Nucleus accumbens (tissue), 56 donors: ENCODE measurements at places on chromosomes 2 and 18.

DNA sequence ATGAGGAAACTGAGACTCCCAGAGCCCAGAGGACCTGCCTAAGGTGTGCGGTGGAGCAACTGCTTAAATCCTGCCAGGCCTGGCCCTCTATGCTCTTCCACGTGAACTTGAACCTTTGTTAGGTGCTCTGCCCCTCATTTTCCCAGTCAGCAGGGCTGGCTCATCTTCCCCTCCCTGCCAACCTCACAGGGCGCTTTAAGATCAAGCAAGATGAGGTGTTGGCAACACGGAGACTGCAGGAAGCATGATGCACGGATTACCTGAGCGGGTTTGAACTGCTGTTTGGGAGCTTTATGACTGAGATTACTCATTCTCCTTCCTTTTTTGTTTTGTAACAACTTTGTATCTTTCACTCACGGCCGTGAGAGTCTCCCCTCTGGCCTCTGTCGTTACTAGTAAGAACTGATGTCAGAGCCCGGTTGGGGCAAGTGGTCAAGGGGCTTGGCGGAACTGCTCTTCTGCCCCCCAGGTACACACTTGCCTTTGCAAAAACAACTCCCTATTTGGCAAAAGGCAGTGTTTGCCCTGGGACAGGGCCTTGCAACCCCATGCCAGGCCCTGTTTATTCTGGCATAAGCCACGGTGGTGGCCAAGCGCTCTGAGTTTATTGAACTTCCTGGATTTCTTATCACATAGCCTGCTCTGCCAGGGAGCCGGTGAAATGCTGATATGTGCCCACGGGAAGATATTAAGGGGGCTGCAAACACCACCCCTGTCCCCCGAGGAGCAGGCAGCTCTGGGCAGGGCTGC, 127.8 kb downstream of the INHBB start:
- DNase-seq: no peak

GRCh38 chr2:175744000-175744399, 258.1 kb downstream of the LNPK start:
- DNase-seq: no peak

- DNase-seq: no peak
These were observed 200.5 kb downstream of the TNS1 start for GRCh38 chr2:217802266-217802665.

DNA sequence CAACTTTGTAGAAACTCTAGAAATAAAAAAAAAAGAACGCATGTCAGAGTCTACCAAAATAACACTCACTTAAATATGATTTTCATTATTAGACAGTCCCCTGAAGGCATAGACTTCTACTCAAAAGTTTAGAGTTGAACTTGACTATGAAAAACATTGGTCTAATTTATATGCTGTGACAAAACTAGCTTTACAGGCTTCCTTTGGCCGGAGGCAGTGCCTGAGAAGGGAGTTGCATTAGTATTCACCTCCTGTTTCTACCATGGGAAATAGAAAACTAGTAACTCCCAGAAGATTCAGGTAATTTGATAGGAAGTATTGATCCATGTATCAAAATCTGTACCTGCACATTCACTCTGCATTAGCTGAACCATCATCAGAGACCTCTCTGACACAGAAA, 163.4 kb upstream of the NOSTRIN start:
- no peak for DNase-seq

GRCh38 chr2:127622561-127623387, 23.2 kb upstream of the GPR17 start:
- no peak for DNase-seq

- DNase-seq: no peak
These were observed 133.4 kb downstream of the INSIG2 start for GRCh38 chr2:118221536-118222272.

- no peak for DNase-seq
These were observed 82.8 kb upstream of the DNMT3A start for GRCh38 chr2:25424426-25425028.

DNA sequence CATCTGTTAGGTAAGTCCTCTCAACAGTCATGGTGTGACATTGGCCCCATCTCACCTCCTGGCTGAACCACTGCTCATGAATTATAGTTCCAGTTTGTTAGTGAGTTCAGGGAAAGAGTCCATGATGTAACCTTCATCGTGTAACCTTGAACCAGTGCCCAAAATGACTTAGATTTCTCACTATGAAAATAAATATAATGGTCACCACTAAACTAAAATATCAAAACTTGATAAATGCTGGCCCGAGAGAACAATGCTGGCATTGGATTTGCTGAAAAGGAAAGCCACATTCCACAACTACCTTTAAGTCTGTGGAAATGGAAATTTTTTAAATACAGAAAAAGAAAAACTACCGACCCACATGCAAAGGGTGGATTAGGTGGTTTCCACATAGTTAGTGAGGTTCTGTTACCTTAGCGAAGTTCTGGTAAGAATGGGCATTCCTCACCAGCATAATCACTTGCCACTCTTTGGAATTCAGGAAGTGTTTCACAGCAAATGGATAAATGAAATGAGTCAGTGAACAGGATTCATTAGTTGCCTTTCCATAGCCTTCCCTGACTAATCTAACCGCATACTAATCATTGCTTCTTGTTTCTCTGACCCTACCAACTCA, 133.9 kb upstream of the CTAGE1 start:
- no peak for DNase-seq

GRCh38 chr2:164560902-164561301, 60.4 kb downstream of the GRB14 start:
- no peak for DNase-seq

- DNase-seq: no peak
These were observed 463.3 kb downstream of the STK39 start for GRCh38 chr2:167784084-167784425.

DNA sequence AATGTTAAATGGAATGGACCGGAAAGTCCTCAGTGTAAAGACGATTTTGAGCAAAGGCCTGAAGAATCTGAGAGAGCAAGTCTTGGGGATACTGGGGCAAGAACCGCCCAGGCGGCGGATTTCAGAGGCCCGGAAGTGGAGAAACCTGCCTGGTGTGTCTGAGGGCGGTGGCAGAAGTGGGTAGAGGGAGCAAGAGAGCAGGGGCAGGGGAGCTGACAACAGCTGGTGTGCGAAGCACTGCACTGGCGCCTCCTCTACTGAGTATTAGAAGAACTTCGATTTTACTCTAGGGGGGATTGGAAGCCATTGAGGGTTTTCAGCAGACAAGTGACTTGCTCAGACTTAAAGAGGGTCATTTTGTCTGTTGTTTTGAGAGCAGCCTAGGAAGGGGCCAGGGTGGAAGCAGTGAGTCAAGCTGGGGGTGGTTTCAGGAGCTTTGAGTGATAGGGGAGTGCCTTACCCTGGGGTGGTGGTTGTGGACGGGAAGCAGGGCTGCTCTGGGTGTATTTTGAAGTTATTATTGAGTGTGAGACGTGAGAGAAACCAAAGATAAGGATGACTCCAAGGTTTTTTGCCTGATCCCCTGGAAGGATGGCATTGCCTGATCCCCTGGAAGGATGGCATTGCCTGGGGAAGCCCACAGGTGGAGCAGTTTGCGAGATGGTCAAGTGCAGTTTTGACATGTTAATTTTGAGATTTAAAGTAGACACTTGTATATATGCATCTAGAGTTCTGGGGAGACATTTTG, 52.5 kb downstream of the ZNF236 start:
- DNase-seq: no peak

GRCh38 chr18:7572822-7573221, 5.7 kb downstream of the PTPRM start:
- no peak for DNase-seq

GRCh38 chr2:172232708-172233396, 130.2 kb upstream of the DLX2 start:
- DNase-seq: no peak

DNA sequence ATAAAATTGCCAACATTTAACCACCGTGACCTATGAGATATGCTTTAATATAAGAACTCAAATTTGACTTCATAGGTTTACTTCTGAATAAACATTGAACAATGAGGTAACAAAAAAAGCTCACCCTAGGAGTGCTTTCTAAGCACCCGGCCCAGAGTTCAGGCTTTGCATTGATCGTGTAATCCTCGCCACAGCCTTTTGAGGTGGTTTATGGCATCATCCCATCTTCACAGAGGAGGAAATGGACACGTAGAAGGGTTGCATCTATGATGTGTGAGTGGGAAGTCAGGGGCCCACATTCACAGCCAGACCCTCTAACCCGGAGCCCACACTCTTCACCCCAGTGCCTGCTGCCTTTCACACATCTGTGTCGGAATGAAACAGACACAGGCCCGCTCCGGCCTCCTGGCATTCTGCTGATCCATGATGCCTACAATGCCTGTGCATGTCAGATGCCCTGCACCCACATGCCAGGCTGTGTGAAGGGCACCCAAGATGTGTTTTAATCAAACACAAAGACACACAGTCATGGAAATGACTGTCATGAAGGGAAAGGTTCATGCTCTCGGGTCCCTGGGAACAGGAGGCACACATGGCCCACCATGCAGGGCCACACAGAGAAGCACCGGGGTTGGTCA, 48.6 kb upstream of the RPL31 start:
- no peak for DNase-seq

GRCh38 chr2:230582851-230583283, 129.8 kb upstream of the CAB39 start:
- no peak for DNase-seq

DNA sequence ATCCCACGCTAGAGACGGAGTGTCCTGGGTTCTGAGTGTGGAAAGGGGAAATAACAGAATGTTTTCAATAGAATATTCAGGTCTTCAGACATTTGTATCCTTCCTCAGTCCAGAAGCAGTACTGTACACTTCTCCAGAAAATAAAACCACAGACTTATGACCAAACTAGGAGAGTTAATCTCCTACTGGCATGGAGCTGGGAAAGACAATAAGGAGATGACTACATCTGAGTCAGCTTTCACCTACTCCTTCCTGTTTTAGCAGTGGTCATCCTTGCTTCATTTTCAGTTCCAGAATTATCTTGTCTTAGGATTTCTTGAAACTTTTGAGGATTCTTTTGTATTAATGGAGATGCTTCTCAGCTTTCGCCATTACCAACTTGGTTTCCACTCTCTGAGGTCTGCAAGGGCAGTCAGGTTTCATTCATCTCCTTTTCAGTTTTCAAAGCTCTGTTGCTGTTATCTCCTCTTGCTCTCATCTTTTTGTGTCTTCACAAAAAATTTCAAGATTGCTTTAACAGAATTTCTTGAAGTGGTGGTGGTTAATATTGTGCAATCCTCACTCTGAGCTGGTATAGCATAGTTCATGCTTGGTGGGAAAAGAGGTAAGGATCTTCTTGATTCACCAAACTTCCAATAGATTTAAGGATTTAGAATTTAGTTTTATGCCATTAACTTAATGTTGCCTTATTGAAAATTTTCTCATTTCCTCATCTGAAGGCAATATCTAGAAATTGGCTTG, 23.7 kb upstream of the NR4A2 start:
- DNase-seq: no peak

GRCh38 chr2:130327703-130328527, 14.8 kb upstream of the IMP4 start:
- DNase-seq: no peak

DNA sequence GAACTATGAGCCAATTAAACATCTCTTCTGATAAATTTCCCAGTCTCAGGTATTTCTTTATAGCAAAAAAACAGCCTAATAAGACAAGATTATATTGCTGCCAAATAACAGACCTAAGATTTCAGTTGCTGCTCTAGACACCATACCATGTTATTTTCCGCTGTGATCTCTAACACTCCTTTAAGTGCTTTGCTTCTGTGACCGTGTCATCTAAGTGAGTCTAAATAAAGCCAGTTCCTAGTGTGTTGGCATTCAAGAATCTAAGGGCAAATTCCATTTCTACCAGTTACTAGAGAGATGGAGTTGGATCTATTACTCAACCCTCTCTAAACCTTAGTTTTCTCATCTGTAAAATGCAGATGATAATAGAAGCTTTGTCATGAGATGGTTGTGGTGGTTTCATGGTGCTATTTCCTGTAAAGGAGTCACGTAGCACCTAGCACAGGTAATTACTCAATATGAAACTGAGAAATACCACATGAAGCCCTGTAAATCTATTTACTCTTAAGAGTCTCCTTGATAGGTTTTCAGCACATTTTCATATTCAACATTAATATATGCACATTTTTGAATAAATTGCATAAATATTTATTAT, 40.5 kb downstream of the SPHKAP start:
- DNase-seq: no peak

GRCh38 chr18:58361212-58361611, 267.7 kb downstream of the ALPK2 start:
- DNase-seq: no peak
